ENCODE measurements at places on chromosomes 2 and 18.

DNA sequence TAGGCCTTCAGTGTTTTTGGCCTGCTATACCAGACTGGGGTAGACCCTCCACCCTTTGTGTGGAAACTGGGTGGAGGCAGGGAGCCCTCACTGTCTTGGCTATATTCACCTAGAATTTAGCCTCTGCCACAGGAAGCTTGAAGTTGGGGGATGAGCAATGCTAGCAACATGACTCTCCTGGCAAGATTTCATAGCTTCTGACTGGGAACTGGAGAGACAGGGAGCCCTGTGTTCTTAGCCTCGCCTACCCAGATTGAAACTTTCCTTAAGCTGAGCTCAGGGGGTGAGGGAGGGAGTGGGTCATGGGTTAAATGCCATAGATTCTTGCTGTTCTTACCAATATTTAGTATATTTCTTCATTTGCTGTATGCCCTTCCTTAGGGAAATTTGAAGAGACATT lies 46.8 kb upstream of the FAM98A start:
- DNase-seq = no peak

- DNase-seq = no peak
These were observed 188.0 kb upstream of the DCC start for GRCh38 chr18:52152036-52152435.

DNA sequence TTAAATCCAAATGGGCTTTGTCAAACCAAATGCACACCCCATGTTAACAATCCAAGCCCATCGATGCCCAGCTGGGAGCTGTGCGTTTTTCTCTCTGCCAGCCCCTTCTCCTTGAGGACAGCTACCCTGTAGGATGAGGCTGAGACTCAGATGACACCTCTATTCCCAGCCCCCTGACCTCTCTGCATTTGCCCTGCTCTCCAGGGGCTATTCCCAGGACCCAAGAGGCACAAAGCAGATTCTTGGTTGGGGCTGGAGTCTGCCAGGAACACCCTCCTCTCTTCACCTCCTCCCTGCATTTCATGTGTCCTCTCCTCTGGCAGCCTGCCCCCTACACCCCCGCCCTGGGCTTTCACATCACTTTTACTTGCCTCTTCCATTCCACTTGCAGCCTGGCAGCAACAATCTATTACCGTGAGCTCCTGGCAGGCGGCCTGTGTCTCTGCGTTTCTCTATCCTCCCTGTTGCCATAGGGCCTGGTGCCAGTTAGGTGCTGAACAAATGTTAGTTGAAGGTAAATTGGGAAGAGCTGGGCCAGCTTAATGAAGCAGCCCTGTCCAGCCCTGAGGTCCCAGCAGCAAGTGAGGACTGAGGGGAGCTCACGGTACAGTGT lies 51.8 kb downstream of the ADD2 start:
- DNase-seq = no peak

DNA sequence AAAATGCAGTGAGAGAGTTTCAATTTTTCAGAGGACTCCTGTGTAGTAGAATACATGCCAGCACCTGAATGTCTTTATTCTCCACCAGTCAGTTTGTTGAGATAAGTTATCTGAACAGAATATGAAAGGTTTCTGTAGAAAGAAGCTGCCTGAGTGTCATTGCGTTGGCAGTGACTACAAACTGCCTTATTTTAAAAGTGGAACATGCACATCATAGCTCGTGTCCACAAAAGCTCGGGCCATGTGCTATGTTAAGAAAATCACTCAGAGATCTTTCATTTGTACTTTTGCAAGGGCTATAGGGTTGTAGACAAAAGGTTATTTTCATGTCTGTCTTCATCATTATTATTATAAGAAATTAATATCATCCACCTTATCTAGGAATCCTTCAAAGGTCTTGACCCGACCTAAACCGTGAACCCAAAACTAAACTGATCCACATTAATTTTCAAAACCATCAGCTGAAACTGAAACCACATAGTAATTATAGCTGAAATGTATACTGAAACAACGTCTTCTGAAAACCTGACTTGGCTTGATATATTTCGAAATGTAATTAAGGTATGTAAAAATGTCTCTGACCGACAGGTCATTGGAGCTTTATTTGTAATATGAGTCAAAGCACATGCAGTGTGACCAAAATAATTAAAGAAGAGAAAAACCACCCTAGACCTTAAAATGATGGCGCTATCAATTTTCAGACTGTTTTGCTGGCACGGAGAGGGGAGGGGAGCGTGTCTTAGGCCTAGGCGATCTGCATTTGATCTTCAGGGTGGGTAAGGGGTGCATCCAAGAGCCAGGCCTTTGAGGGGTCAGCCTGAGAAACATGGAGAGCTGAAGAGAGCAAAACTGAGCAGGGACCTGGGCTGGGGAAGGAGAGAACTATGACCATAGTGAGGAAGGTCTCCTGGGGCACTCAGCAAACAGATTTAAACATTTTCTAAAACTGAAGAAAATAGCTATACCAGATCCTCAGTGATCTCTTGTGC lies 232.1 kb downstream of the SOX11 start:
- no peak for DNase-seq

DNA sequence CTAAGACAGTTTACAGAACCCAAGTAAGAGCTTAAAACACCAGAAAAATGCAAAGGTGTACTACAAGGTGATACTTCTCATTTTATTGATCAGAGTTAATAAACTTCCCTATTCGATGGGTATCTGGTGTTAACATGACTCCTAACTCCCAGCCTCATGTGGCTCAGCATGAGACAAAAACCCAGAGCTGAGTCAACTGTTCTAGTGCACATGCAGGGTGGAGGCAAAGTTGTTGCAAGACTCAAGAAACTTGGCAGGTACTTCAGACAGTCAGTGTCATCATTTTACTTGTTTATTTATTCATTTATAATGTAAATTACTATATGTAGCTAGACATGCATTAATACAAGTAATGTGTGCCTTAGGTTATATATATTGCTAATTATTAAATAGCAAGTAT lies 216.6 kb upstream of the DSEL start:
- no peak for DNase-seq

- DNase-seq = no peak
These were observed 3.5 kb upstream of the GDF7 start for GRCh38 chr2:20663196-20664070.

- DNase-seq = no peak
These were observed 163.1 kb upstream of the PID1 start for GRCh38 chr2:229434187-229434586.

- no peak for DNase-seq
These were observed 93.9 kb downstream of the KLF7 start for GRCh38 chr2:207071820-207072219.

- no peak for DNase-seq
These were observed 13.0 kb upstream of the FHL2 start for GRCh38 chr2:105411720-105412407.

DNA sequence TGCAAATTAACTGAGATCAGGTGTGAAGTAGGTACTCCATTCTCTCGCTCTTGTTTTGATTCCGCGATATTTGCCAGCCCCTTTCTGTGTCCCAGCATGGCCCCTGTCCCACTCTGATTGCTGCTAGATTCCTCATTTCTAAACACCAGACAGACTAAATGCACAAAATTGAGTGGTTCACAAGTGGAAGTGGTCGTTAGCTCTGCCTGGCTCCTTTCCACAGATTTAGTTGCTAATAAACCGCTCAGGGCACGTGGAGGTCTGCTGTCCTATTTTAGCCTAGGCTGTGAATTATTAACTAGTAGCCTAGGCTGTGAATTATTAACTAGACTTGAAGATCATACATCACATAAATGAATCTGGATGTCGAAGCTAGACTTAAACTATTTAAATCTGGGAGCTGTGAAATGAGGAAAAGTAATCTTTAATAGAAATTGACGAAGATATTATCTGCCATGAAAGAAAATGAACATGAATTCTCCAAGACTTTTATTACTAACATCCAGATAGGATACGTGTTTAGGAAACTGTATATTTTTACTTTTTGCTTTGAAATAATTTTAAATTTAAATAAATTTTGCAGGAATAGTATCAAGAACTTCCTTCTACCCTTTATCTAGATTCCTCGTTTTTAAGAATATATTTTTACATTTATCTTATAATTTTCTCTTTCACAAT lies 3.7 kb downstream of the IL1RL2 start:
- no peak for DNase-seq

GRCh38 chr2:159614534-159615366 lies 1.6 kb downstream of the BAZ2B start:
- no peak for DNase-seq
